ENCODE measurements at places on chromosomes 13 and 19. TPM values are rescaled to one million over a fixed set of nuclear protein-coding genes. Genes with fewer than 3 reads are reported as not detected.

Gene FAM83E
- polyA plus RNA-seq, result 1.3 TPM

DNA sequence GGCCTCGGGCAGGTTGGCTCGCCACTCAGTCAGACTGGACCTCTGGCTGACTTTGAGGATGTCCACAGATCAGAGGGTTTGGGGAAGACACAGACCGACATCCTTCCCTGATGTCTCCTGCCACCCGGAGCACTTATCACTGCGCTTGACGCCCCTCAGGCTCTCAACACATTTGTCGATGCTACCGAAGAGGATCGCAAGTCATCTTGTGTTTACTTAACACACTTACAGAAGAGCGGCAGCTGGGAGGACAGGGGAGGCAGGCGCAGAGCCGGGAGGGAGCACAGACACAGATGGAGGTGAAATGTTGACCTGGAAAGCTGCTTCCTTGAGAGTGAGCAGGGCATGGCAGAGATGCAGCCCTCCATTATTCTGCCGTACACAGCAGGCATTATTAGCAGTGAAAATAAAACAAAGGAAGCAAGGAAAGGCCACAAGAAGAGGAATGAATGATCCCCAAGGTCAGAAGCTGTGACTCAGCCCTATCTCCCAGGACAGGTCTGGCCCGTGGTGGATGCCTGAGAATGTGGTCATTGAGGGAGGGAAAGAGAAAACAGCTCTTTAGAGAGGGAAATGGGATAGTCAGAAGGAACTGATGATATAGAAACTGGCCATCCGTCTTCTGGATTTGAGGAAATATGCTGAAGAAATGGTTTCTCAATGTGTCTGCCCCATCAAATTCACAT, 549.5 kb upstream of the ARGLU1 start:
- DNase-seq, result no peak

DNA sequence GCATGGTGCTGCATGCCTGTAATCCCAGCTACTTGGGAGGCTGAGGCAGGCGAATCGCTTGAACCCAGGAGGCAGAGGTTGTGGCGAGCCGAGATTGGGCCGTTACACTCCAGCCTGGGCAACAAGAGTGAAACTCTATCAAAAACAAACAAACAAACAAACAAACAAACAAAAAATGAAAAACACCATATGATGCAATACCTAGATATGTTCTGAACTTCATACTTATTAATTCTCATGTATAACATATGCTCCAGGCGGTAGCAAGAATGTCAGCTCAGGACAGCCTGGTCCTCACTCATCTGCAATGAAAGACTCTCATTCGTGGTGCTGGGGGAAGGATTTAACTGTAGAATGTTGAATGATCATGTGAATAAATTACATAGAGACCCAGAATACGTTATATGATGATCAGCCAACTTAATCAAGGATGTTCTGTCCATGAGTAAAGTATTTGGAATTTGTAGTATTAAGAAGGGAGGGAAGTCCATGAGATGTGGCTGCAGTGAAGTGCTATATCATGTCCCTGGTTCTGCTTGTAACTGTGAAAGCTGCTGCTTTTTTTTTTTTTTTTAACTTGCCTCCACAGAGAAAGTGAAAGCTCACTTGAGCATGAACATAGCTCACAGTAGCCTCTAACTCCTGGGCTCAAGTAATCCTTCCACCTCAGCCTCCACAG, 206.8 kb downstream of the UQCRFS1 start:
- no peak for DNase-seq

Gene LRRC4B
- polyA plus RNA-seq, result 15.0 TPM

Gene CPAMD8
- 40.3 TPM for polyA plus RNA-seq
